ENCODE measurements at places on chromosomes 4 and X.

DNA sequence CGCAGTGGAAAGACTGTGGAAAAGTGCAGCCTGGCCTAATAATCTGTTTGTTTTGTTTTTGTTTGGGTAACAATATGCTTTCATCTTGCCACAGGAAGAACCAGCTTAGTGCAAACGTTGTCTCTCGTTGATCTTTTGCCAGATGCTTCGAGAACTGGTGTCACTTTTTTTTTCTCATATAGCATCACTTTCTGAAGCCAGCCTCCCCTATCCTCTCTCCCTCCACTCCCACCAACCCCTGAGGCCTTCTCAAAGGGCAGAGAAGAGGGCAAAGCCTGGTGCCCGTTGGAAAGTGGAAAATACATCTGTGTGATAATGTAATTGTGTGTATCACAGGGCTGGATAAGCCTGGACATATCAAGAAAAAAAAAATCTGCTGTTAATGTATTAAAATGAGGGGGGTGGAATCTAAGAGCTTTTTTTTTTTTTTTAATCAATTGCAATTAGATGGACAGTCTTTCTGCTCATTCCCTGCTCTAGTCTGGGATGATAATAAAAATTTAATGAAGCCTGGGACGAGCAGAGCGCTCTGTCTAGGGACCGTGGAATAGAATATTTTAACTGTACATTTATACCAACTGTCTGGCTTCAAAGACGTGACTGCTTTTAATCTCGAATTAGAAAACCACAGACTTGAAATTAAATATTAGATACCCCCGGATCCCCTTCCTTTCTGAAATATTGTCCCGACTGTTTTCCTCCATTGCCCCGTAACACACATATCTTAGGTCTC is 8.1 kb downstream of the POU4F2 start:
- no peak for DNase-seq

DNA sequence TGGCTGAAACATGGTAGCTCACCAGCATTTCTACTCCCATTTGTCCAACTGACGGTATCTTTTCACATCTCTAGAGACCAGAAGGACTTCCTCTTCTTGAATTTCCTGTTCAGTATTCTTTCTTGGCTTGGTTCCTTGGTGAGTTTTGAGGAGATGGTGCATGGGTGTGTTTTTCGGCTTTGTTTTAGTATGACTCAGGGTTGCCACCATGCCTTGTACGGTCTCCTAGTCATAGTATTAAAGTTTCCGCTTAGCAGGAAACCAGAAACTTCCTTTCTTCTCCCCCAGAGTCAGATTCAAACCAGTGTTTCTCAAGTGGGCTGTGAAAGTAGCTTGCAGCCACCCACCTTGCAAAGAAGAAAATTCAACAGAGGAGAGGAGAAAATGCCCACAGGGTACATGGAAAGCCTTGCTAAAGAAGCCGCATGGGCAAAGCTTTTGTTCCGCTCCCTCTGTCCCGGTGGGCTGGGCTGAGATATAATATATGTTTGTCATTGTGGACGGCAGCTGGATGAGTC is 5.7 kb downstream of the CD99 start:
- peak; percentile 84 for DNase-seq

DNA sequence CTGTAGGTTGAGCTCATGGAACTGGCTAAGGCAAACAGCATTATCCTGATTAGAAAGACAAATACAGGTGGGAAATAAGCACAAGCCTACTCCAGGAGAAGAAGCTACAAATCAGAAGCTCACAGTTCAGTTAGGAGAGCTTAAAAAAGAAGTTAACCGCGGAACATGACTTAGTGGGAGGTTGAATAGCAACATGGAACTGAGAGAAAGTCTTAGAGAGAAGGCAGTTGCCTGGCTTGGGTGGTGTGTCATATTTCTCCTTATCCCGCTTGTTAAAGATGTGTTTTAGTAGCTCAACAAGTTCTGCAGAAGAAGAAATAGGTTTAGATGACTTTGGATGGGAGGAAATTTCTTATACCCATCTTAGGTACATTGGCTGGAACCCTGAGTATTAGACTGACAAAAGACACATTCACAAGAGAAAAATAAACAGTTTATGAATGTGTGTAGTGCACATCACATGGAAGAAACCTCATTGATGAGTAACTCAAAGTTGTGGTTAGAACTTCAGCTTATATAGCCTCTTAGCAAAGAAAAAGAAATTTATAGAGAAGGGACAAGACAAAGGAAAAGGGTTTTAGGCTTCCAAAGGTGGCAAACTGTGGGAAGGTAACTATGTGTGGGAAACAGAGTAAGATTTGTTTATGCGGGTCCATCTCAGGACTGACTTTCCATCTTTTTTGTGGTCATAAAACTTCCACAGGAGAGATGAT is 37.4 kb upstream of the RXFP1 start:
- no peak for DNase-seq

- peak; percentile 76 for DNase-seq
These were observed 474.3 kb upstream of the FTHL17 start for GRCh38 chrX:31546126-31546525.

- peak; percentile 69 for DNase-seq
These were observed 18.5 kb downstream of the SUV39H1 start for GRCh38 chrX:48715072-48715471.

Data from AG10803 (cell line).